ENCODE measurements at places on chromosomes 5 and 9.

DNA sequence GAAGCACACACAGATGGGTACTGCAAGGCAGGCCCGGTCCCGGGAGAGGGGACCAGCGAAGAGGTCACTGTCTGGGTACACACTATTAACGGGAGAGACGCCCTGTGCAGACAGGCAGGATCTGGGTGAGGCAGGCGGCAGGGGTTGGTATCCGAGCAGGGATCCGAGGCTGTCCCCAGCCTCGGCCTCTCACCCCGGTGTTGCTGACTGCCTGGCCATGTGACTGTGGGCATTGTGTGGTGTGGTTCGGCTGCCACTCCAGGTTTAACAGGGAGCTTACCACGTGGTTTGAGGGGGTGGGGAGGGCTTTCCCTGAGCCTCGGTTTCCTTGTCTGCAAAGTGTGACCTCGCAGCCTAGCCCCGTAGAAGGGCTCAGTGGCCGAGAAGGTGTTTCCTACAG is 11.1 kb upstream of the RALGDS start:
- DNase-seq: no peak

GRCh38 chr5:83899326-83899970 is 178.8 kb upstream of the HAPLN1 start:
- no peak for DNase-seq

GRCh38 chr5:107373549-107374263 is 297.0 kb downstream of the EFNA5 start:
- no peak for DNase-seq

GRCh38 chr5:71719063-71719964 is at the start of gene CARTPT:
CARTPT (plus strand) TSS chr5:71719275; CDS start chr5:71719294, 19 bp downstream.
- DNase-seq: no peak

GRCh38 chr9:546797-547223 is 294.7 kb upstream of the DMRT1 start:
- DNase-seq: no peak

DNA sequence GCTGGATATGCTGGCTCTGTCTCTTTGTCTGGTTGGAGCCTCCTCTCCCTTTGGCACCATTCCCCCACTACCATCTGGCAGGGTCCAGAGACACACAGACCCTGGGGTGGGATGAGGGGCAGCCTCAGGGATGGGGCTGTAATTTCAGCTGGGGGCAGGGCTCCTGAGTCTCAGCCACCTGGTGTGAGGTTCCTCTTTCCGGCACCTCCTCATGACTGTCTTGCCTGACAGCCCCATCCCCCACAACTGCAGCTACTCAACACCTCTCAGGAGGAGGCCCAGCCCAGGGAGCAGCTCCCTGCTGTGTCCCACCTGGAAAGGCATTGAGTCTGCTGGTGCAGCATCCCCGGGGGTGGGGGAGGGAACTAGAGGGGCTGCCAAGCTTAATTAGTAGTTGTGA is 11.7 kb upstream of the RPS14 start:
- no peak for DNase-seq

DNA sequence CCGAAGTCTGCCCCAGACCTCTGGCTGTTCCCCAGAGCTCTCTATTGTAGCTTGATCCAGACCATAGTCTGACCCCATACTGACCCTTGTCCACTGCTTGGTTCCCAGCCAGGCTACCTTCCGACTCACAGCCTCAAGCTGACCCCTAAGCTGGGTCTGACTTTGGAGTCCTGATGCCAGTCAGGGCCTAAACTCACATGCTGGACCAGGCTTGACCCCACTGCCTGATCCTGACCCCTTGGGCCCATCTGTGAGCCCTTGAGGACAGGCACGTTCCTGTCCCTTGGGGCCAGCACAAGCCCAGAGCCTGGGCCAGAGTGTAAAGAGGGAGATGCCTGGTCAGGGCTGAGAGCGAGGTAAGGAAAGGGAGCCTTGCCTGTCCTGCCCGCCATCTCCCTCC is 32.7 kb upstream of the ENHO start:
- DNase-seq: no peak

GRCh38 chr5:131706281-131706680 is 71.3 kb upstream of the RAPGEF6 start:
- no peak for DNase-seq

GRCh38 chr5:15806613-15807012 is 306.6 kb downstream of the FBXL7 start:
- no peak for DNase-seq

GRCh38 chr5:168014433-168015123 is 276.9 kb upstream of the WWC1 start:
- no peak for DNase-seq

- DNase-seq: no peak
Measured at GRCh38 chr9:119961774-119962424, 592.7 kb upstream of the BRINP1 start.

DNA sequence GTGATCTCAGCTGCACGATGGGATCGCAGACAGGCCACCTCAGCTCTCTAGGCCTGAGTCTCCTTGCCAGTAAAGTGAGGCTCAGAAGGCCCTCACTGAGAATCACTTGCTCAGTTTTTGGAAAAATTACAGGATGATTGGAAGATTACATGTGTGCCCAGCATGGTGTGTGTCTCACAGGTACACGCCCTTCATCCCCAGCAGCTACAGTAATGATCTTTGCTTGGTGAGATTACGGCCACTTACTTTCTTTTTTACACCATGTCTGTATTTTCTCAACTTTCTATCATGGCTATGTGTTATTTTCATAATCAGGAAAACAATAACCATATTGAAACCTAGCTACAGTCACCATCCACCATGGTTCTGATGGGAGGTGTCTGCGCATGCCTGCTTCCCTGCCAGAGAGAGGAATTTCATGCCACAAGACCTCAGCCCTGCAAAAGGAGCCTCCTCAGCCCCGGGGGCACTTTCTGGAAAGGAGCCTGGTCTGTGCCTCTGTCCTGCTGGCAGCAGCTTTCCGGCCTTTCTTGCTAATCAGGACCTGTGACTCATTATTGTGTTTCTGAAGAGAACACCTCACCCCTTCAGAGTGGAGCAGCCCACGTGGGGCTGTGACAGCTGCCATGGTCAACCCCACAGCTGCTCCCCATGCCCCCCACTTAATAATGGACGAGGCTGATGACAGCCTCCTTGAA is 64.2 kb upstream of the OLFM1 start:
- no peak for DNase-seq

DNA sequence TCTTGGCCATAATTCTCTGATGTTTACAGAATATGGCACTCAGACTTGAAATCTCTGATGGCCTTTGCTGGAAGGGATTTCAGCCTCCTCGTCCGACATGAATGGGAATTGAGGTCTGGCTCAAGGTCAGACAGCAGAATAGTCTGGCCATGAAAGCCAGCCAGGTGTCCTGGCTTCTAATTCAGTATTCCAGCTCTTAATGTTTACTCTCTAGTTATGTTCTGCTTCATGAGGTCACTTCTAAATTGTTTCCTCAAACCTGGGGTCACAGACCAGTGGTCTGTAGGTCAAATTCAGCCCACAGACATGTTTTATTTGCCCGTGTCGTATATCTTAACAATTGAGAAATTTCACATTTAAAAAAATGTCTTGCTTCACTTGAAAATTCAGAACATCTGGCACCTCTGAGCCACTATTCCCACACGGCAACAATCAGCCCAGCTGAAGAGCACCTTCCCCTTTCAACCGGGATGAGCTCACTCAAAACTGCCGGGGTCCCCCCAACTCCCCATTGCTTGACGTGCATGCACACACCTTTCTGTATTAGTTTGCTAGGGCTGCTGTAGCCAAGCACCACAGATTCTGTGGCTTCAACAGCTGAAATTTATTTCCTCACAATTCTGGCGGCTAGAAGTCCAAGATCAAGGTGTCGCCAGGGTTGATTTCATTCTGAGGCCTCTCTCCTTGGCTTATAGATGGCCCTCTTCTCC is 243.5 kb downstream of the ENC1 start:
- no peak for DNase-seq

DNA sequence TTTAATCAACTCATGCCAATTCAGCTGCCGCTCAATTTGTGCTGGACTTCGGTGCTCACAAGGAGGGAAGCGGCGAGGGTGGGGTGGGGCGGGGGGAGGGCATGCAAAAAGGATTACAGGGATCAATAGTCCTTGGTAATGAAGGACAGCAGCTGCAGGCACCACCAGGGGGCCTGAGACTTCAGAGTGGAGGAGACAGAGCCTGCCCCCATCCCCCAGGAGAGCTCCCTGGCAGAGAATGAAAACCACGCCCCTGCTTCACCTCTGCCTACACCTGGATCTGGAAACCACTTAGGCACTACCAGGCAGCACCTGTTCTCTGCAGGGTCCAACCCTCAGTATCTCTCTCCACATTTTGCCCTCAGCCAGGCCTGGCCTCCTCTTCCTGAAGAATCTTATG is 155.6 kb downstream of the TRIM32 start:
- DNase-seq: no peak

DNA sequence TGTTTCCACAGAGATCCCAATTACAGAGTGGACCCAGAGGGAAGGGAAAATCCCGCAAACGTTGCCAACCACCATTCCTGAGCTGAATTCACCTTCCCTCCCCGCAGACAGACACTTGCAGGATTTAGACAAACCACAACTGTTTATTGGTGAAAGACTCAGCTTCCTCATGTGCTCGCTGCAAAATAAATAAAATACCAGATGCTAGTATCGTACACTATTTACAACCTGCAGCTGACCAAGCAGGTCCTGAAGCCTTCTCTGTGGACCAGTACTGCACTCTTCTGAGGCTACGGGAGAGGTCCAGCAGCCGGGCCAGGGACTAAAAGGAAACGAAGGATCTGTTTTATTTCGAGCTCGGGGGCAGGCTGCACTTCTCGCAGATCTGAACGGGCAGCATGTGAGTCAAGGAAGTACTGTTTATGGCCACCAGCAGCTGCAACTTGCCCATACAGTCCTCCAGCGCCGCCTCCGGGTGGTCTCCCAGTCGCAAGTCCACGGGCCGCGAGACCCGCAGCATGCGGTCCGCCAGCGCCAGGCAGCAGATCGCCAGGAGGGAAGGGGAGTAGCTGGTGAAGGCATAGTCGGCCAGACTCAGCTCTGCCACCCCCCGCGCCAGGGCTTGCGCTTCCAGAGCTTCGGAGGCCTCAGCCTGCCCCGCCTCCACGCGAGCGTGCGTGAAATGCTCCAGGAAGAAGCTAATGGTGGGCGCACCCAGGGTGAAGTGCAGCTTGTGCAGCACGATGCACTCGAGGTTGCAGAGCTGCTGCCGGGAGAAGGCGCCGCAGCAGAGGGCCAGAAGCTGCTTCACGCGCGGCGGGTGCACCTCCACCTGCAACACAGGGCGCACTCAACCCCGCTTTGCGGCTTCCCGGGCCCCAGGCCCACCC is 2.1 kb downstream of the CCNO start:
- DNase-seq: no peak

DNA sequence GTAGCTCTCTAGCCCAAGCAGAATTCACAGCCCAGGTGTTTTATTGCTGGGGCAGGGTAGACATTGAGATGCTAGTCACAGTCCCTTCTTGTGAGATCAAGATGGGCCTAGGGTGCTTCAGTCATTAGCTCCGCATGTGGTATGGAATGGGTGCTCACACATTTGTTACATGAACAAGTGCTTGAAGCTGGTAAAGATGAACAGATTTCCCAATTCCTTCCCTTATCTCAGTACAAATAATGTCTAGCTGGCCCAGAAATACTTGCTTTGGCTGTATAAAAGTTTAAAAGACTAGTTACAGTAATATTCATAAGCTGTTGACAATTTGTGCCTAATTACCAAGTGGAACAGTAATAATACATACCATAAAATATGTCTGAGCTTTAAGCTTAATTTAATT is 143.4 kb upstream of the DHFR start:
- DNase-seq: no peak

DNA sequence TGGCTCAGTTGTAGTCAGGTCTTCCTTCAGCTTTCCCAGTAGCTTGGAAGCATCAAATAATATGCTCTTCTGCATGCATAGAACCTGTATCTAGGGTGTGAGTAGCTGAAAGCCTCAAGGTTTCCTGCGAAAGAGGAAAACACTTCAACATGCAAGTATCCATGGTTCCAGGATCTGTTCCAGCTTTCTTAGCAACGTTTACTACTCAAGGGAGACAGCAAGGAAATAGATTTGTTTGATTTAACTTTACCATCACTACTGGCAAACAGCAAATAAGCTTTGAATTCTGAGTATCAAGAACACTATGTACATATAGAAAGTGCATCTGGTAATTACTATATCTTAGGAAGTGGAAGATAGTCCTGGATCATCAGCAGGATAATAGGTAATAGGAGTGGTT is 341.0 kb downstream of the PRR16 start:
- DNase-seq: no peak

GRCh38 chr9:121852651-121853616 is 201.5 kb downstream of the DAB2IP start:
- no peak for DNase-seq

- no peak for DNase-seq
Measured at GRCh38 chr5:158899211-158899610, 200.5 kb downstream of the EBF1 start.

DNA sequence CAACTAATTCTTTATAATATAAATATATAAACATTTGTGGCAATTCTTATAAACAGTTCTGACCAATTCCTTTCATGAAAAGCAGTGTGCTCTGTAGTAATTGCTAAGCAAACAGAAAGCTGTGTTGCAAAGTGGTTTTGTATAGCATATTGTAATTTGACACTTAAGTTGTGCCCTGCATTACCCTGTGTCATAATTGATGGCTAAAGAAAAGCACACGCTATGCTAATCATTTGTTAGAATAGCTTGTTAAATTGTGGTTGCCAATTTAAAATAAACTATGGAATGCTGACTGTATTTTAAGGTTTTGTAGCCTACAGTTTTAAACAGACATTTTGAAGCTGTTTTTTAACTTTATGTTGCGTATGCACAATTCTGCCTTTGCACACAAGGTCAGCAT is 140.0 kb downstream of the PBX3 start:
- no peak for DNase-seq

GRCh38 chr9:5388026-5388819 is 48.5 kb upstream of the RLN1 start:
- DNase-seq: no peak

DNA sequence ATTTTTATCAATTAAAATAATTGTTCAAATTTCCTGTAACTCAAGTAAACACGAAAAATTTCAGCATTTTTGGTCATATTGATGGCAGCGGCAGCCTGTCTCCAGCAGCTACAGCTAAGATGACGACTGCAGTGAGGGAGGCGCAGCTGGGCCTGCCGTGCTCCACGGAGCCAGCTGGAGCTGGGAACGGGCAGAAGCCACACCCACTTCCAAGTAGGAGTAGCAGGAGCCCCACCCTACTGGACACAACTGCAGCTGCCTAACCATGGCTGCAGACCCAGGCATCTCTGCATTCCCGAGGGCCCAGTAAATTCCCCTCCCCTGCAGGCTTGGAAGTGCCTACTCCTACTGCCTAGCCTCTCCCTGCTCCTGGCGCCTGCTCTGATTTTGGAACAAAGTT is 2031.7 kb downstream of the EFNA5 start:
- no peak for DNase-seq

Data from effector memory CD4-positive, alpha-beta T cell (primary cell).